D341Med (cell line): ENCODE measurements at places on chromosomes 6 and 20.

GRCh38 chr6:112332274-112332673 is 14.9 kb upstream of the RFPL4B start:
- DNase-seq: no peak

GRCh38 chr20:50915424-50915823 is 15.8 kb downstream of the ADNP start:
- DNase-seq: no peak

GRCh38 chr6:16089232-16090062 is 39.4 kb upstream of the MYLIP start:
- DNase-seq: no peak

DNA sequence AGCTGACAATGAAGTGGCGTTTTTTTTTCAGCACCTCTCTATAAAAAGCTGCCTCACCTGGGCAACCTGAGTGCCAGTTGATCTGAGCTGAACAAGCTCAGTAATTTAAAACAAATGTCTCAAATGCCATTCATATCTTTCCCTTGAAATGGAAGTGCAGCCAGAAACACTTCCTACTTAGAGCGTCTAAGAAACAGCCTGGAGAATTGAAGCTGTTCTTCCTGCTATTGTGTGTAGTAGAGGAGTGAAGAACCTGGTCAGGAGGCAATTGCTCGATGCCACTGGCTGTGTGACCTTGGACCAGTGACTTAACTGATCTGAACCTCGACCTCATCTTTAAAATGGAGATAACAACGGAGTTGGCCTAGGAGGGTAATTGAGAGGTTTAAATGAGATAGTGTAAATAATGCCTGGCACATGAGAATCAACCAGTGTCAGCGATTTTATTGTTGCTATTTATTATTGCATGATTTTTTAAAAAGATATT is 95.4 kb upstream of the FOXQ1 start:
- DNase-seq: no peak

GRCh38 chr20:48832405-48832730 is 4.6 kb upstream of the PREX1 start:
- no peak for DNase-seq

- no peak for DNase-seq
Observed at GRCh38 chr20:62524505-62524911, 48.7 kb upstream of the GATA5 start.

- DNase-seq: peak; percentile 75
Observed at GRCh38 chr20:34562641-34563040, 4.1 kb downstream of the MAP1LC3A start.

DNA sequence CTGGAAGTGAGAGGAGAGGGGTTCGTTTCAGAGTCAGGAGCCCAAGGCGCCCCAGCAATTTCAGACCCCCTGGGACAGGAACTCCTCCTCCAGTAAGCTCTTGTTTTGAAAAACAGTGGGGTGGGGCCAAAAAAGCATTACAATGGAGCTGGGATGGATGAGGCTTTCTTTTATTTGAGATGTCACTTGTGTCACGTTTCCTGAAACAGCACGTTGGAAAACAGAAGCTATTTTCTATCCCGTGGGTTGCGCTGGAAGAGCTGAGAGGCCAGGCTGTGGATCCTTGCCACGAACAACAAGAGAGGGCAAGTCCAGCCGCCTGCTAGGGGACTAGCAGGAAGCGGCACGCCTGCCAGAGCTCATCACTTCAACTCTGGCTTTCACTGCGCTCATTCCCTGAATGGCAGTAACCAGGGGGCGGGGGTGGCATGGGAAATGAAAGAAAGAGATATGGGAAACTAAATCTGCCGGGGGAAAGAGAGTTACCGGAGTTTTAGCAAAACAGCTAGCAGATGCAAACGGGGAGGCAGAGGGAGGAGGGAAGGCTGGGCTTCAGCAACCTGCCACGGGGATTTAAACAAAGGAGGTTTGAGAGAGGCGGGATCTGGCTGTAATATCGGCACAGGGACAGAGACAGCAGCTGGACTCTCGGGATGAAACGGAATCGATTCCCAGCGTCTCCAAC is 34.6 kb downstream of the GCNT2 start:
- DNase-seq: peak; percentile 47

DNA sequence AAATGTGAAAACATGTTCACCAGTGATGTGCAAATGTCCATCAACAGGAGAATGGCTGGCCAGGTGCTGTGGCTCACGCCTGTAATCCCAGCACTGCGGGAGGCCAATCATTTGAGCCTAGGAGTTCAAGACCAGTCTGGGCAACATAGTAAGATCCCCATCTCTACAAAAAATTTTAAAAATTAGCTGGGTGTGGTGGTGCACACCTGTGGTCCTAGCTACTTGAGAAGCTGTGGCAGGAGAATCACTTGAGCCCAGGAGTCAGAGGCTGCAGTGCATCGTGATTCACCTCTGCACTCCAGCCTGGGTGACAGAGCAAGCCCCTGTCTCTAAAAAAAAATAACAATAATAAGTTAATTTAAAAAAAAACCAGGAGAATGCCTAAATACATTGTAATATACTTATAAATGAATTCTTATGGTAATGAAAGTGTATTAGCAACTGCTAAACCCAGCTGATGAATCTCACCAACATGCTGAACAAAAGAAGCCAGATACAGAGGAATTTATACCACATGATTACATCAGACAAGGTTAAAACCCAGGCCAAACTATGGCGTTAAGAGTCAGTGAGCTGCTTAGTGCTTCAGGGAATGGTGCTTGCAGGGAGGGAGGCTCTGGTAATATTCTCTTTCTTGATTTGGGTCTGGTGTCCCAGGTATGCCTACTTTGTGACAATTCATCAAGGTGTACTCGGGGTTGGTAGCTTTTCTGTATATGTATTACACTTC is 36.4 kb downstream of the RPP40 start:
- no peak for DNase-seq

DNA sequence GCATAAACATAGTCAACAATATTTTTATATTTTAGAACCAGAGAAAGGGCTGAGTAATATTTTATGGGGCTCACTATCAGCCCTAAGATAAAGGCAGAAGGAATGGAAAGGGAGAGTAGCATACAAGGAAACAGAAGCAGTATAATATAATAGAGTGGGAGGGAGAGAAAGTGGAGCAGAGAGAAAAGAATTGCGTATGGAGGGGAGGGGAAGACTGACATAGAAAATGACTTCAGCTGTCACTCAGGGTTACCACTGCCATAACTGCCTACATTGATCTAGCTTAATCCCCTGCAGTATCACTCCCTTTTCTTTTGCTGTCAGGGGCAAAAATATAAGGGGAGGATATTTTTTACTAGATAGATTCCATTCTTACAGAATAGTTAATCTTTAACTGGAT is 1133.5 kb upstream of the MAP3K7 start:
- no peak for DNase-seq

DNA sequence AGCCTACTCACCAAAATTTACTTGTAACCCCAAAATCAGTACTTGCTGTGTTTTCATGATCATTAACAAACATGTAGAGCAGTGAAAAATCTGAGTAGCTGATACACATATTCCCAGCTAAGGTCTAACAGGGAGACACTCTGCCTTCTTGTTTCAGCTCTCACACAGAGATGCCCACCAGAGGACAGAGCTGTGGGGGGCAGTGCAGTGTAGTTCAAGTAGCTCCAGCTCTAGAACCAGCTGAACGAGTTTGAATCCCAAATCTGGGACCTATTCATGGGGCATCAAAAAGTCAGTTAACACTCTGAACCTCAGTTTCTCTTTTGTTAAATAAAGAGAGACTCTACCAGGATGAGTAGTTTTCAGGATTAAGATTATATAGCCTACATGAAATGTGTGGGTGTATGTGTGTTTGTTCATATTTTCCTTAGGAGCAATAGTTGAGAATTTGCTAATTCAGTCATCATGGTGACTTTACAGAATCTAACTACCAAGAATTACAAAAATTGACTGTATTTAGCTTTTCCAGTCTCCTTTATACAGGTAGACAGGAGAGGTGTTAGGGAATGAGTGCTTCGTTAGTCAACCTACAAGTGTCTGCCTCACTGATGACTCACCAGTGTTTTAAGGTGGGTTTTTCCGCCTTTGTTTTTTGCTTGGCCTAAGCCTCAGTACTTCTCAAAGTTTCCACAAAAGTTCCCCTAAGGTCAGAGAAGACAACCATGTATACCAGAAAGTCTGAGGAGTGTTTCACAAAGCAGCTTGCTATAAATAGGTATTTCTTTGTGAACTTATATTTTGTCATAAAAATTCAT is 164.0 kb upstream of the RUNX2 start:
- DNase-seq: no peak

DNA sequence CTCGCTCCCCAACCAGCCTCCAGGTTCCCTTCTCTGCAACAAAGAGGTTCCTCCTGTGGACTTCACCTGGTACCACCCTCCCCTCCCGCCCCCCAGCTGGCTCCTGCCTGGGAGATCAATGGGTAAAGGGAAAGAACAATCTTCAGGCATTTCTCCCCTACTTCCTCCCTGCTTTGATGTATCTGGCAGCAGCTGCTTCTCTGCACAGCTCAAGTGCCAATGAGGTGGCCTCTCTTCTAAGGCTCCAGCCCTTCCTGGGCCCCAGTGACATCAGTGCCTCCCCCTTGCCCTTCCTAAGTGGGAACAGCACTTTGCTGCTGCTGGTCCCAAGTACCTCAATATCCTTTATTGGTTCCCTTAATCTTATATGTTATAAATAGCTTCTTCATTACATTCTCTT is 23.5 kb downstream of the MOCS1 start:
- no peak for DNase-seq

GRCh38 chr6:111624401-111625098 is 18.9 kb upstream of the TRAF3IP2 start:
- no peak for DNase-seq

DNA sequence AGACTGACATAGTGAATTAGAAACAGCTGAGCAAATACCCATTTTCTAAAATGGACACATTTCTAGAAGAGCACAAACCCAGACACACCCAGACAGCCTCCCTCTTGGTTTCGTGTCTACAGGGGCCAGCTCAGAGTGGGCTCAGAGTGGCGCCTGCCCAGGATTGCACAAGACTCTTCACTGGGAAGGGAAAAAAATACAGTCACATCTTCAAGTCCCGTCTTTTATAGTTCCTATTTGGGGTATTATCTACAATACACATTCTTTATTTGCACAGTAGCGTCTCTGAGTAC is 246.1 kb upstream of the AFDN start:
- no peak for DNase-seq

DNA sequence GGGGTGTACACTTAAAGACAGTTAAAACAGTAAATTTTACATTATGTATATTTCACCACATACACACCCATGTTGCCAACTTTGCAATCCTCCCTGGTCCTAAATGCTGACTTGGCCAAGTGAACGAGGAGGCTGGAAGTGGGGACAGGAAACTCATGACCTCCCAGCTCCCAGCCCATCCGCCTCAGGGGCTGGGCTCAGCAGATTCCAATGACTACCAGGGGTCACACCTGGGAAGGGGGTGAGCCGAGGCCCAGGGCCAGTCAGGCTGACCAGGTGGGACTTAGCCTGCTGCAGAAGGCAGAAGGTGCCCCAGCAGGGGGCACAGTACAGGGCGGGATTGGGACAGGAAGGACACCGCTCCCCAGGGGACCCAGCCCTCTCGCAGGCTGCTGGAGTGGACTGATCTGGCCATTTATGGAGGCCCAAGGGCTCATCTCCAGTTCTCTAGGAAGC is 2.4 kb downstream of the SIGLEC1 start:
- DNase-seq: no peak

GRCh38 chr6:127115084-127115655 is 3.3 kb upstream of the RSPO3 start:
- DNase-seq: no peak

DNA sequence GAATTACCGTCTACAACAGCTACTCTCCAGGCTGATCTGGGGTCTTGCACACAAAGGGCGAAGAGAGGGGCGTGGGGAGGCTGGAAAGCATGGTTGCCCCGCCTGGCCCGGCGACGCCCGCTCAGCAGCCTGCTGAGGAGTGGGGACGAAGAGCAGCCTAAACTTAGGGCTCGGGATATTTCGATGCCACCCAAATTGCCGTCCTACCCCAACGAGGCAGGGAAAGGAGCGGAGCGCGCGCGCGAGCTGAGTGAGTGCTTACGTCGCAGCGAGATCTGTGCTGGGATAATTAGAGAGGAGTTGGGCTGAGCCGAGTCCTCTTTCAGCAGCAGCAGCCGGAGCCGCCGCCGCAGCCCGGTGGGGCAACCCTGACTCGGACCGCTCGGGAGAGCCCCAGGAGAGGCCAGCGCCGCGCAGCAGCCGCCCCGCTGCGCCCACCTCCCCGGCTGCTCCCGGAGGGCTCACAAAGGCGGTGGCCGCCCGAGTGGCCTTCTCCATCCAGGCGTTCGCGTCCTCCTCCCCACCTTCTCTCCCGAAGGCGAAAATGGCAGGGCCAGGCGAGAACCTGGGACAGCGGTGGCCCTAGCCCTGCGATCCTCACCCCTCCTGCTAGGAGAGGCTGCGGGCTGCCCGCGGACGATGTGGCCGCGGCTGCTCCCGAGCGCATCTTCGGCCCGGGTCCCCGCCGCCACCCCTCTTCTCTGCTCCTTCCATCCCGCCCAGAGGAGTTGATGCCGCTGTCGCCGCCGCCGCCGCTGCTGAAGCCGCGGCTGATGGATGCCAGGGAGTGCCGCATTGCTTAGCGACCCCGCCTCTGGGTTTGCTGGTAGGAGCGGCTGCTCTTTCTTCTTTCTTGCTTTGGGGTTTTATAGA is at the start of gene CLVS2:
TSS of gene CLVS2 (plus strand) at position 315 of the 873 bp plus-strand sequence. CDS start 1,543 bp downstream, outside the sequence.
- peak; percentile 83 for DNase-seq

GRCh38 chr6:111813237-111813636 is 60.0 kb downstream of the FYN start:
- no peak for DNase-seq

DNA sequence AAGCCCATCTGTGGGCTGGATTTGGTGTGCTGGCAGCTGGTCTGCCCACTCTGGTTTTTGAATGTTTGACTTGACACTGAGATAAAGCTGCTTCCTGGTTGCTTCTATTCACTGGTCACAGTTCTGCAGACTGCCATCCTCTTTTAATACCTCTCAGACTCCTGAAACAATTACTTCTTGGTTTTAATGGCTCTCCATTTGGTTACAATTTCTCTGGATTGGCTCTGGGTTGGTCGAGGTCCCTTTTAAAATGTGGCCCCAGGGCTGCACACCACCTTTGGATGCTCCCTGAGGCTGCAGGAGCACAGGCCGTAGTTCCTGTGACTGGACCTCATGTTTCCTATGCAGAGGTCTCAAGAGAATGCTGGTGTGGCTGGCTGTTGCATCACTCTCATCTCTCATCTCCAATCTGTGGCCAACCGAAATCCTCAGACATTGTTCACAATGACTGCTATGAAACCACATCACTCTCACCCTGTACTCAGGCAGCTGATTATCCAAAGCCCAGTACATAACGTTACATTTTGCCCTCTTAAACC is 98.5 kb downstream of the INSM1 start:
- DNase-seq: no peak

DNA sequence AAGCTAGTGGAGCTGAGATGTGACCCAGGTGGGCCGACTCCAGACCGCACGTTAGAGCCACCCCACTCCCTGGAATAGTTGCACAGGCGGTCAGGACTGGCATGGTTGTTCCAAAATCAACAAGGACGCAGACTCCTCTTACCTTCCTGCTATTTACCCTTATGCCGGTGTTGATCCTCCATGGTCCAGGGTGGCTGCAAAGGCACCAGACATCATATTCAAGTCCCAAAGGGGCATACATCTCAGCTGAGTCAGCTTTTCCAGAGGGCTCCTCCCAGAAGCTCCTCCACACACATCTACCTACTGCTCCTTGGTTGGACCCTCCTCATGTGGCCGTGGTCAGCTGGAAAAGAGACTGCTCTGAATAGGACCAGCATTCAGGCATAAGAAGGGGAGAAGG is 112.2 kb downstream of the SYCP2 start:
- peak; percentile 2 for DNase-seq

- no peak for DNase-seq
Observed at GRCh38 chr6:93163146-93163545, 256.2 kb downstream of the EPHA7 start.

- DNase-seq: no peak
Observed at GRCh38 chr6:5695260-5696245, 311.2 kb downstream of the NRN1 start.

- no peak for DNase-seq
Observed at GRCh38 chr20:52779125-52779524, 193.0 kb upstream of the TSHZ2 start.
